ENCODE measurements at places on chromosomes 6 and 20. TPM values are rescaled to one million over a fixed set of nuclear protein-coding genes. Genes with fewer than 3 reads are reported as not detected.

The KHDC1 gene
- total RNA-seq = 5.6 TPM

The PRICKLE4 gene
- 1.6 TPM for total RNA-seq

The SLC35F1 gene
- 90.8 TPM for total RNA-seq

The RIPPLY2 gene
- 11.3 TPM for total RNA-seq

The ENPP3 gene
- 0.63 TPM for total RNA-seq

The C6orf141 gene
- total RNA-seq = 1.3 TPM

The NANP gene
- 6.6 TPM for total RNA-seq

The NOTCH4 gene
- 8.8 TPM for total RNA-seq

The SGK2 gene
- 3.1 TPM for total RNA-seq

The DEFB113 gene
- not detected for total RNA-seq

The RBBP9 gene
- total RNA-seq = 27.2 TPM

The KCNG1 gene
- 27.5 TPM for total RNA-seq

The TBXT gene
- total RNA-seq = not detected

The BANF2 gene
- not detected for total RNA-seq

The SAMHD1 gene
- total RNA-seq = 38.8 TPM

The PSMG4 gene
- 70.1 TPM for total RNA-seq

The TUBB1 gene
- 0.31 TPM for total RNA-seq

The TCF19 gene
- 4.1 TPM for total RNA-seq

The MYB gene
- total RNA-seq = 5.6 TPM

The GGT7 gene
- total RNA-seq = 26.9 TPM

The FHL5 gene
- total RNA-seq = 0.63 TPM

The GINS1 gene
- 6.9 TPM for total RNA-seq

The COL9A3 gene
- total RNA-seq = 27.9 TPM

The PRND gene
- 1.9 TPM for total RNA-seq

The CD109 gene
- 1.9 TPM for total RNA-seq

The FERMT1 gene
- 2.8 TPM for total RNA-seq

The VSTM2L gene
- 50.7 TPM for total RNA-seq

The OPN5 gene
- total RNA-seq = not detected

The PTCRA gene
- total RNA-seq = not detected

The PRELID3B gene
- total RNA-seq = 42.9 TPM

The ACTL10 gene
- 1.6 TPM for total RNA-seq

The SMOC2 gene
- 1.3 TPM for total RNA-seq

The BCAS1 gene
- 5.0 TPM for total RNA-seq

The BRD2 gene
- 124 TPM for total RNA-seq

The RAB32 gene
- 2.8 TPM for total RNA-seq

The ADISSP gene
- 16.9 TPM for total RNA-seq

The BIRC7 gene
- not detected for total RNA-seq

The TMEM217 gene
- not detected for total RNA-seq

The KCNB1 gene
- 14.4 TPM for total RNA-seq

The NRN1 gene
- total RNA-seq = 13.1 TPM

The MEI4 gene
- 0.31 TPM for total RNA-seq

The OR2B6 gene
- total RNA-seq = not detected

The RAET1E gene
- not detected for total RNA-seq

The HTR1E gene
- total RNA-seq = 0.63 TPM

The TBCC gene
- 45.1 TPM for total RNA-seq

The ZNF831 gene
- total RNA-seq = not detected

The FLRT3 gene
- total RNA-seq = 21.9 TPM

The BFSP1 gene
- 0.31 TPM for total RNA-seq

The FOXC1 gene
- total RNA-seq = 2.2 TPM

The C6orf15 gene
- total RNA-seq = not detected

The BPI gene
- not detected for total RNA-seq

The ANKRD60 gene
- not detected for total RNA-seq

The SRPK1 gene
- 139 TPM for total RNA-seq

The SPAG4 gene
- total RNA-seq = 1.9 TPM

Data from parietal lobe (tissue), 2 donors.